ENCODE measurements at places on chromosomes 5 and 9. TPM values are rescaled to one million over a fixed set of nuclear protein-coding genes. Genes with fewer than 3 reads are reported as not detected.

SPINK7 gene
- not detected for total RNA-seq

FAXDC2 gene
- not detected for total RNA-seq

LCN2 gene
- total RNA-seq, result not detected

LHX6 gene
- total RNA-seq, result not detected
